ENCODE measurements at places on chromosomes 7 and 10.

DNA sequence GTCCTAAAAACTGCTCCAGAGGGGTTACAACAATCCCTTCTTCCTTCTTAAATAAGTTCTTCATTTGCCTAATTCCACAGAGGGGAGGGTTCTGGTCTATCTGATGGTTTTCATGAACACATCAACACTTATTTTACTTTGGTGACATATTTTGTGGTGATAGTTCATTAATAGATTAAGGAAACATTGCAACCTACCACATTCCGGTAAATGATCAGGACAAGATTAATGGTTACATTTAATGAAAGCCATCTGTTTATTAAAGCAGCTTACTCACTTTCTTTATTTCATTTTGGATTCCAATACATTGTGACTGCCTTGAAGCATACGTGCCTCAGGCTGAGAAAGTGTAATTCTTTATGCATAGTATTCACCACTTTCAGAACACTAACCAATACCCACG is 101.0 kb downstream of the SKIDA1 start:
- DNase-seq: no peak

GRCh38 chr7:134737566-134738345 is 41.7 kb upstream of the CALD1 start:
- peak; percentile 94 for DNase-seq

DNA sequence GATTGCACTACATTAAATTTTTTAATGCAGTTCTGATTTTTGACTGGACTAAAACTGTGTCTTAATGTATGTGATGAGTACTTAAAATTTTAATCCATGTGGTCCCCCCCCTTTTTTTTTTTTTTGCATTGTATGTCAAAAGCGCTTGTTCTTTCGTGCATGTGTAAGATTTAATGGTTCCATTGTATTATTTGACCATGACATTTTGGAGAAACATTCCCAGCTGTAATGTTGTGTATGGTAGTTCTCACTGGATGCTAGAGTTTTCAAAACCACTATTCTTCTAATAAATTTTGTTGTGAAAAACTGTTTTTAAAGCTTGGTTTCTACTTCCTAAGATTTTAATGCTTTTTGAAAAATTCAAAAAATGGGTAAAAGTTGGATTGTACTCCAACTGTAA is 132.0 kb downstream of the LCOR start:
- DNase-seq: no peak

- DNase-seq: peak; percentile 68
Measured at GRCh38 chr10:92573091-92573797, 649 bp downstream of the IDE start.

DNA sequence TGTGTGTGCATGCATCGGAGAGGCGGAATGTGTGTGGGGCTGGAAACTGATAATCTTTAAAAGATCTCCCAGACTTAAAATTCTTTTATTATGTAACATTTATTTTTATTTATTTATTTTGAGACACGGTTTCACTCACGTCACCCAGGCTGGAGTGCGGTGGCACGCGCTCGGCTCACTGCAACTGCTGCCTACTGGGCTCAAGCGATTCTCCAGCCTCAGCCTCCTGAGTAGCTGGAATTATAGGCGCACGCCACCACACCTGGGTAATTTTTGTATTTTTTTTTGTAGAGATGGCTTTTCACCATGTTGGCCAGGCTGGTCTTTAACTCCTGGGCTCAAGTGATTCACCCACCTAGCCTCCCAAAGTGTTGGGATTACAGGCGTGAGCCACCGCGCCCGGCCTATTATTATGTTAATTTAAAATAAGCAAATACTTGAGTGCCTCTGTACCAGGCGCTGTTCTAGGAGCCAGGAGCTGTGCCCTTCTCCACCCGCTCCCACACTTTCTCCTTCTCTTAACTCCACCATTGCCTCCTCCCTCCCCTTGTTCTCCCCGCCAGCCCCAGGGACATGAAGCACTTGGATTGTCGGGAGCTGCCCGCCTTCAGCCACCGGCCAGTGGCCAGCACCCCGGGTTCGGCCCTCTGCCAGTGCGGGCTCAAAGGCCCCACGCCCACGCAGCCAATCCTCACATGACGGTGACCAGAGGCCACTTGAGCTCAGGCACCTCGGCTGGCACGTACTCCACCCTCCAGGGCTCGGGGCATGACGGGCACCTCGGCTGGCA is 163.6 kb downstream of the DNAJB6 start:
- no peak for DNase-seq

DNA sequence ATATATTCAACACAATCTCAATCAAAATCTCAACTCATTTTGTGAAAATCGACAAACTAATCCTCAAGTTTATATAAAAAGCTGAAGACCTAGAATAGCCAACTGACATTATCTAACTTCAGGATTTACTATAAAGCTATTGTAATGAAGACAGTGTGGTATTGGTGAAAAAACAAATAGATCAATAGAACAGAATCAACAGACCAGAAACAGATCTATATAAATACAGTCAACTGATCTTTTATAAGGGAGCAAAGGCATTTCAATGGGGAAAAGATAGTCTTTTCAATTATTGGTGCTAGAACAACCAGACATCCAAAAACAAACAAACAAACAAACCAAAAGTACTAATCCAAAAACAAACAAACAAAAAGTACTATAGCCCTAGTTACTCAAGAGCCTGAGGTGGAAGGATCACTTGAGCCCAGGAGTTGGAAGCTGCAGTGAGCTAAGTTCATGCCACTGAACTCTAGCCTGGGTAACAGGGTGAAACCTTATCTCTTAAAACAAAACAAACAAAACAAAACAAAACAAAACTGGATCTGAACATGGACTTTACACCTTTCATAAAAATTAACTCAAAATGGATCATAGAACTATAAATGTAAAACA is 26.6 kb upstream of the AKR1D1 start:
- no peak for DNase-seq

GRCh38 chr7:36670585-36671431 is 53.5 kb downstream of the AOAH start:
- peak; percentile 67 for DNase-seq

DNA sequence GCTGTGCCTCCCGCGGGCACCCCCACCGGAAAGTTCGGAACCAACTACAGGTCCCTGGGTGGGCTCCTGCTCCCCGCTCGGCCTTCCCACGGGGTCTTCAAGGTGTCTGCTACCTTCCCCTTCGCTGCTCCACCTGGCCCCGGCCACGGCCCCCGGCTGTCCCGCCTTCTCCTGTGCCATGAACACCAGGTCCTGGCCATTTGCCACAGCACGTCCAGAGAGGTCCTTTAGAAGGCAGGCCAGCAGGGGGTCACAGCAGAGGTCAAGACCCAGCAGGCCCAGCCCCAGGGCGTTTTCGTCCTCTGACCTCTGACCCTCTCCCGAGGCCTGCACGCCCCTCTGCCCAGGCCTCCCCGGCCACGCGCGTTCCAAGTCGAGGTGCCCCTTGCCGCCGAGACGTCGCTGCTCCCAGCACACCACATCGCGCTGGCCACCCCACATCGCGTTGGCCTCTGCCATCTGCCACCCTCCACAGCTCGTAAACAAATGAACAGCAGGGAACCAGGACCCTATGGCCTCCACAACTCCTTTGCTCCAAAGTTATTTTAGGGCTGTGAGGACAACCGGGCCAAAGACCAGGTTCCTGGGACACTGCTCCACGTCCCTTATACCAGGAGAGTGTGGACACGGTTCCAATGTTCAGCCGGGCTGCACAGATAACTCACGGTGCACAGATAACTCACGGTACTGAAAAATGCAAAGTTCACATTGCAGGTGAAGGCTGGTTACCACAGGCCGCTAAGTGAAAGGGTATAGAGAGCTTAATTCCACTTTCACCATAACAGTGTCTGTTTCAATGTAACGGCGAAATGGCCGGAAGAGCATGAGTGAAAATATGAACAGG is 74.3 kb downstream of the CFAP46 start:
- DNase-seq: no peak

GRCh38 chr7:2445047-2445446 is 31.2 kb downstream of the GRIFIN start:
- DNase-seq: no peak

All from mesenchymal stem cell (in vitro differentiated cells and primary cell).